ENCODE measurements at places on chromosomes 16 and 17.

DNA sequence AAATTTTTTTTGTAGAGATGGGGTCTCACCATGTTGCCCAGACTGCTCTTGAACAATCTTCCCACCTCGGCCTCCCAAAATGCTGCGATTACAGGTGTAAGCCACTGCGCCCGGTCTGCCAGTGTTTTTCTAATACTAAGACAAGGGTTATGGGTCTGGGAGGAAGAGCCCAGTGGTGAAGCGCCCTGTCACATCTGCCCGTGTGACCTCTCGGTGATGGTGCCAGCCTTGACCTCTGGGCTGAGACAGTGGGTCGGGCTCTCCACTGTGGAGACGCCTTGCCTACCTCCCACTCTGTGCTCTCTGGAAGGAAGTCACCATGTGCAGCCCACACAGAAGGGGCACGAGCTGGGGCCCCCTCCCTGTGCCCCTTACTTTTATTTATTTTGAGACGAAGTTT, 5.1 kb upstream of the BAIAP2 start:
- DNase-seq = no peak

- no peak for DNase-seq
Measured at GRCh38 chr16:84466692-84467091, 37.8 kb downstream of the MEAK7 start.

- DNase-seq = no peak
Measured at GRCh38 chr17:44360826-44361225, 2.8 kb downstream of the FAM171A2 start.

- no peak for DNase-seq
Measured at GRCh38 chr17:8072341-8072728, 15.2 kb downstream of the ALOX12B start.

DNA sequence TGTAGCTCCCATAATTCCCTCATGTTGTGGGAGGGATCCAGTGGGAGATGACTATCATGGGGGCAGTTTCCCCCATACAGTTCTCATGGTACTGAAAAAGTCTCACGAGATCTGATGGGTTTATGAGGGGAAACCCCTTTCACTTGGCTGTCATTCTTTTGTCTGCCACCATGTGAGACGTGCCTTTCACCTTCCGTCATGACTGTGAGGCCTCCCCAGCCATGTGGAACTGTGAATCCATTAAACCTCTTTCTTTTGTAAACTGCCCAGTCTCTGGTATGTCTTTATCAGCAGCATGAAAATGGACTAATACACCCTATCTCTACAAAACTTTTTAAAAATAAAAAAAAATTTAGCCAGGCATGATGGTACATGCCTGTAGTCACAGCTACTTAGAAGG, 6.2 kb upstream of the C17orf113 start:
- DNase-seq = no peak
